Right lobe of liver (tissue), 6 donors: ENCODE measurements at places on chromosomes 7 and 10. TPM values are rescaled to one million over a fixed set of nuclear protein-coding genes. Genes with fewer than 3 reads are reported as not detected.

DNA sequence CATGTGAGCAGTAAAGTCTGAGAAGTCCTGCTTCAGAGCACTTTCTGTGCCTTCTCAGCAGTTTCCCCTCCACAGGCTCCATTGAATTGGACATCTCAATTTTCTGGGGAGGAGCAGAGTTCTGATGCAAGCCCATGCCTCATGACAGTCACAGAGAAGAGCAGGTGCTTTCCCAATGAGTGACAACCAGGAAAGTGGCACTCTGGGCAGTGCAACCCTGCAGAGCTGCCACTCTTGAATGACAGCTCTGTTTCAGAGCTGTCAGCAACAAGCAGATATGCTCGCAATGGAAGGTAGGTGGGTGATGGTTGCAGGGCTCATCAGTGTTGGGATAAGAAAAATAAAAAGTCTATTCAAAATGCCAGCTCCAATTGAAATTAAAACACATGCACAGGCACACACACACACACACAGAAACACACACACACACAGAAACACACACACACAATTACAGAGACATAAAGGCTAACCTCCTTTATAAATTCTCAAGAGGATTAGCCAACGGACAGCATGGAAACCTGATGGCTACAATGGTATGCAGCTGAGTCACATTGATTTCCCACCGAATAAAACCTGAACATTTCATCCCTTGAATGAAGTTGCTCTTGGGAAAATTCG is 50.5 kb downstream of the C10orf67 start:
- H3K4me1 ChIP-seq, result no peaks in the 10 kb centered on the region
- DNase-seq, result no peak
- no peaks in the 10 kb centered on the region for H3K36me3 ChIP-seq
- H3K4me3 ChIP-seq, result no peak overlapping the region
- H3K27me3 ChIP-seq, result no peaks in the 10 kb centered on the region

DNA sequence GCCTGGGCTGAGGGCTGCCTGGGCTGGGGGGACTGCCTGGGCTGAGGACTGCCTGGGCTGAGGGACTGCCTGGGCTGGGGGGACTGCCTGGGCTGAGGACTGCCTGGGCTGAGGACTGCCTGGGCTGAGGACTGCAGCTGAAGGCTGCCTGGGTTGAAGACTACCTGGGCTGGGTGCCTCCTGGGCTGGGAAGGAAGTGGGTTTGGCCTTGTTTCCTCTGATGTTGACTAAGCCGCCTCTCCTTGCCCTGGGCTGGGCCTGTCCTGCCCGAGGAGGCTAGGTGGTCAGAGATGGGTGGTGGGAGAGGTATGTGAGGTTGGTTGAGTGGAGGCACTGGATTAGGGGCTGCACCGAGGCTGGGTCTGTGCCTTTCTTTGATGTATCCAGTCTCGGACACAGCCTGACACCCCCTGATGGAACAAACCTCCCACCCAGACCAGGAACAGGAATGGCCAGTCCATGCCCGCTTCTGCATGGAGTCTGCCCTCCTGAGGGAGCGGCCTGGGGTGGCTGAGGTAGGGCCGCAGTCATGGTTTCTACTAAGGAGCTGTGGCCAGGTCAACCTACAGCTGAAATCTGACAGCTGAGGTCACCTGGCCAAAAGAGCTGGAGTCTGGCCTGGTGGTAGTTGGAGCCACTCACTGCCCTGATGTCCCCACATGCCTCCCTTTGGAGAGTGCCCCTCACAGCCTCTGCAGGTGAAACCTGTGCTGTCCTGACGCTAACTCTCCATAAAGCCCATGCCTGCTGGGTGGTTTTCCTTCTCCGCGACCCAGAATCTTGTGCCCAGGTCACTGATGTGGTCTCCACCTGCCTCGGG is 22.3 kb downstream of the SCART1 start:
- no peaks in the 10 kb centered on the region for H3K36me3 ChIP-seq
- no peak overlapping the region for H3K27ac ChIP-seq
- H3K4me1 ChIP-seq, result no peaks in the 10 kb centered on the region
- H3K4me3 ChIP-seq, result no peak overlapping the region
- no peak for DNase-seq

- H3K4me1 ChIP-seq, result no peaks in the 10 kb centered on the region
- H3K36me3 ChIP-seq, result no peaks in the 10 kb centered on the region
- DNase-seq, result no peak
- no peak overlapping the region for H3K27ac ChIP-seq
Measured at GRCh38 chr7:40723829-40724228, 589.0 kb downstream of the SUGCT start.

DNA sequence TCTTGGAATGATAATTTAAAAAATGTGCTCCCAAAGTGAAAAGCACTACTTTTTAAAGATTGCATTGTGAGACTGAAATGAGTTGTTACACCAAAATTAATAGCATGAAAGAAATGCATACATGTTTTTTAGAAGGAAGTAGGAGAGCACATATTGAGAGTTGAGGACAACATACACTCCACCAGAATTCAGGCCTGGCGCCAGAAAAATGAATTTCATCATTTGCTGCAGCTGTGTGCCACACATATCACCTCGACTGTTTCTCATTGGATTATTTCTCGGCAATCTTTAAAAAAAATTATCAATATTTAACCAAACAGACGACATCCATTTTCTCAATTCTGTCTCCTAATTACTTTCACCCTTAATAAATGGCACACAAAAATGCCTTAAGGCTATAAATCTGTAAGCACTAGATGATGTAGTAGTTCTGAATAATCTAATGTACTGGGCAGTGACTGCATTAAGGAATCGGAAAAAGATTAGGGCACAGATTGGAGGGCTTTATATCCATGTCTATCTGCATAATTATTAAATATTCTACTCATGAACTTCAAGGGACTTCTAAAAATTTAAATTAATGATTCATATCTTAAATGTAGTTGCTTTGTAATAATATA is 590.4 kb downstream of the NXPH1 start:
- H3K27me3 ChIP-seq, result no peaks in the 10 kb centered on the region
- H3K27ac ChIP-seq, result no peak overlapping the region
- H3K4me3 ChIP-seq, result no peak overlapping the region

GRCh38 chr10:24759672-24760071 is 36.0 kb upstream of the ARHGAP21 start:
- no peak overlapping the region for H3K27ac ChIP-seq
- no peaks in the 10 kb centered on the region for H3K4me1 ChIP-seq
- DNase-seq, result no peak
- H3K36me3 ChIP-seq, result no peaks in the 10 kb centered on the region

DNA sequence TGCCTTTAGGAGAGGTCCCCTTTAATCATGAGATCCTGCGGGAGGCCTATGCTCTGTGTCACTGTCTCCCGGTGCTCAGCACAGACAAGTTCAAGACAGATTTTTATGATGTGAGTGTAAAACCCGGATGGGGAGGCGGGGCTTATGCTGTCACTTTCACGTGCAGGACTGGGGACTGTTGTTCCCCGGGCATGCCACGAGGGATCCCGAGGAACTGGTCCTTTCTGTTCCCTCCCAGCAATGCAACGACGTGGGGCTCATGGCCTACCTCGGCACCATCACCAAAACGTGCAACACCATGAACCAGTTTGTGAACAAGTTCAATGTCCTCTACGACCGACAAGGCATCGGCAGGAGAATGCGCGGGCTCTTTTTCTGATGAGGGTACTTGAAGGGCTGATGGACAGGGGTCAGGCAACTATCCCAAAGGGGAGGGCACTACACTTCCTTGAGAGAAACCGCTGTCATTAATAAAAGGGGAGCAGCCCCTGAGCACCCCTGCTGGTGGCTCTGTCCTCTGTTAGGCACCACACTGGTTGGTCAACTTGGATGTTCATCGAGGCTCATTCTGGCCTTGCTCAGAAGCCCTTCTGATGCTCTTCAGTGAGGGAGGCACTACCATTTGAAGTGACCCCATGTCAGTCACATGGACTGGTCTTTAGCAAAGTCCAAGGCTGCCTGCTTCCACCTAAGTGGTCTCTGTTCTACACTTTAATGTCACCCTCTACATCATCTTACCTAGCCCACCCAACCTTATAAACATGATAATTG is 2.8 kb downstream of the COPS6 start:
- H3K27ac ChIP-seq, result no peak overlapping the region
- H3K4me1 ChIP-seq, result no peaks in the 10 kb centered on the region
- H3K36me3 ChIP-seq, result peaks cover 51% of the 10 kb centered on the region
- no peak overlapping the region for H3K4me3 ChIP-seq

- no peak for DNase-seq
- H3K27ac ChIP-seq, result no peak overlapping the region
- no peaks in the 10 kb centered on the region for H3K36me3 ChIP-seq
- no peaks in the 10 kb centered on the region for H3K4me1 ChIP-seq
- no peak overlapping the region for H3K4me3 ChIP-seq
Measured at GRCh38 chr7:17236171-17236570, 62.3 kb upstream of the AHR start.

GRCh38 chr7:38561166-38561565 is 70.0 kb downstream of the AMPH start:
- H3K27ac ChIP-seq, result no peak overlapping the region
- no peaks in the 10 kb centered on the region for H3K27me3 ChIP-seq
- DNase-seq, result no peak
- no peak overlapping the region for H3K4me3 ChIP-seq

DNA sequence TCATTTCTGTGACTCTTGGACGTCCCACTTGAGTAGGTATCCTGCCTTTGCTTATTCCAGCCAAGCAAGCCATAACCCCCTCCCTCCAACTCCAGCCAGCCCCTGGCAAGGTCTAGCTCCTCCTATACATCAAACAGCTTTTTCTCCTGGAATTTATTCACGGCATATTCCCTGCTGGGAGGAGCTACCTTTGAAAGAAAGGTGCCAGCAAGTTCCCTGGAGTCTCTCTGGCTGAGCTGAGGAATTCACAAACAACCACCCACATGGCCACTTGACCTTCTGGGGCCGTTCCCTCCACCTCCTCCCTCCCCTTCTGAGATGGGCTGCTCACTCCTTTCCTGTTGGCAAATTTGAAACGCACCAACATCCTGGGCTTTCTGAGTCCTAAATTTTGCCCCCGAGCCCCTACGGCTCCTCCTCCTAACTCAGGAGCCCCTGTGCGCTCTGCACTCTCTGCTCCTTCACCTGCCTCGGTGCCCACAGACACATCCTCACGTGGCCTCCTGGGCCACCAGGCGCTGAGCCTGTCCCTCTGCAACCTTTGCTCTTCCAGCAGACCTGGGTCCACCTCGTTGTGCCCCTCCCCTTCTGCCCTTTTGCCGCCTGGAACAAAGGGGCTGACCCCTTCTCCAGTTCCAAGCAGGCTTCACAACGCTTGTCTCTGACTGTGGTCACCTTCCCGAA is 48.0 kb downstream of the HSPA12A start:
- H3K27ac ChIP-seq, result no peak overlapping the region
- H3K4me1 ChIP-seq, result no peaks in the 10 kb centered on the region
- H3K27me3 ChIP-seq, result no peaks in the 10 kb centered on the region
- no peak for DNase-seq
- no peak overlapping the region for H3K4me3 ChIP-seq

DNA sequence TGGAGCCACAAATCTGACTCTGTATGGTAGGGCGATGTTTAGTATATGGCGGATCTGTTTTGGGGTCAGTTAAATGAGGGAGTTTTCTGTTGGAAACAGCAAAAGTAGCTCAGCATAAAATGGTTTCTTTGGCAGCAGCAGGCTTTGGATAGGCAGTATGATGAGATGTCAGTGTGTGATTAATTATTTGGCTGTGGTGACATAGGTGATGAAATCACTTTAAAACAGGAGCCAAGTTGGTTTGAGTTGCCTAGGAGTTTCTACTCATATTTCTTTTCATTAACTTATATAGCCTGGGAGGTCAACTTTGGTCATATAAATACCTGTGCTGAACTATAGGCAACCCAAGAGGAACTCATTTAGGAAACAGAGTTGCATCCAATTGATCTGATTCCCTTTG is 291.2 kb downstream of the LRMDA start:
- no peaks in the 10 kb centered on the region for H3K27me3 ChIP-seq
- H3K4me1 ChIP-seq, result no peaks in the 10 kb centered on the region
- H3K4me3 ChIP-seq, result no peak overlapping the region
- no peak for DNase-seq

DNA sequence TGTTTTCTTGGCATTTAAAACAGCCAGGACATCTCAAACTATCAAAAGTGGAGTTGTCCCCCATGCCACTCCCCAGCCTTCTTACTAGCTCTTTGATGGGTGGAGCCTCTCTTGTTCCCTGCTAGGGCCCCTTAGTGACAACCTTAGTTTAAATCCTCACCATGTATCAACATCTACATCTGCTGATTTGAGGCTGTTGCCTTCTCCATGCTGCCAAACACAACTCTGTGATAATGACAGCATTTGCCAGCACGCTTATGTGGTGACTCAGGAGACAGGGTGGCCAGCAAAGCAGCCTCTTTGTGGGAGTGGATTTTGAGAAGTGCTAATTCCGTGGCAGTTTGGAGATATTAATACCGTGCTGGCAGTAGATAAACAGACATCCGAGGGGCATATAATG is 145.4 kb downstream of the LRRC4 start:
- no peaks in the 10 kb centered on the region for H3K4me1 ChIP-seq
- H3K4me3 ChIP-seq, result no peak overlapping the region
- no peak for DNase-seq
- H3K27ac ChIP-seq, result no peak overlapping the region
- H3K27me3 ChIP-seq, result no peaks in the 10 kb centered on the region
- H3K36me3 ChIP-seq, result peaks cover 11% of the 10 kb centered on the region

GRCh38 chr7:31098642-31099360 is 46.7 kb downstream of the ADCYAP1R1 start:
- no peaks in the 10 kb centered on the region for H3K36me3 ChIP-seq
- no peaks in the 10 kb centered on the region for H3K4me1 ChIP-seq
- DNase-seq, result peak; percentile 16
- no peak overlapping the region for H3K27ac ChIP-seq
- H3K4me3 ChIP-seq, result no peak overlapping the region

DNA sequence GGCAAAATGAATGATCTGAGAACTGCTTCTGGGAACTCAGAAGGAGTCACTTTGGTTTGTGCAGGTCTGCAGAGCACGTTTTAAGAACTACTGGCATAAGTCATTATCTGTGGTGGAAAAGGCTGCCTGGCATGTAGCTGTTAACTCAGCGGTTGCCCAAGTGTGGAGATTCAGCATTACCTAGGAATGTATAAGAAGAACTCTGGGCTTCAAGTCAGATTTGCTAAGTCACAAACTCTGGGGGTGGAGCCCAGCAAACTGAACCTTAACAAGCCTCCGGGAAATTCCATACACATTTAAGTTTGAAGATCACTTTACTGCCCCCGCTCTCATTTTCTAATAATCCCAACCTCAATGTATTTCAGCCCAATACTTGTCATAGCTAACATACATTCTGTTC is 31.1 kb downstream of the PLXDC2 start:
- no peaks in the 10 kb centered on the region for H3K4me1 ChIP-seq
- H3K4me3 ChIP-seq, result no peak overlapping the region
- H3K27me3 ChIP-seq, result no peaks in the 10 kb centered on the region

GRCh38 chr7:121505021-121505420 is 108.9 kb upstream of the FAM3C start:
- H3K36me3 ChIP-seq, result no peaks in the 10 kb centered on the region
- DNase-seq, result no peak
- H3K27me3 ChIP-seq, result no peaks in the 10 kb centered on the region
- H3K27ac ChIP-seq, result no peak overlapping the region
- no peak overlapping the region for H3K4me3 ChIP-seq

The ACHE gene
- total RNA-seq, result 1.0 TPM

The SPDYE16 gene
- 0.20 TPM for total RNA-seq

The LRRN3 gene
- total RNA-seq, result 0.19 TPM

The IFT22 gene
- total RNA-seq, result 5.4 TPM
